Activated T-cell treated with anti-CD3 and anti-CD28 coated beads, Interleukin-2, amount 50 U/mL, for 24 hours (primary cell): ENCODE measurements at places on chromosomes 16 and 17.
A peak's percentile ranks its signal among the peaks of the same experiment; 100 is the strongest.

- H3K27me3 ChIP-seq, result peaks cover 4% of the 10 kb centered on the region
- no peak overlapping the region for H3K27ac ChIP-seq
- DNase-seq, result no peak
- no peaks in the 10 kb centered on the region for H3K4me1 ChIP-seq
- no peak overlapping the region for H3K4me3 ChIP-seq
These were observed 49.8 kb upstream of the XYLT1 start for GRCh38 chr16:17520561-17520960.

GRCh38 chr17:65774787-65775186 is 213.3 kb upstream of the AXIN2 start:
- no peak overlapping the region for H3K27ac ChIP-seq
- no peak overlapping the region for H3K4me3 ChIP-seq
- H3K36me3 ChIP-seq, result no peaks in the 10 kb centered on the region
- H3K4me1 ChIP-seq, result peaks cover 9% of the 10 kb centered on the region
- no peak for DNase-seq
- H3K27me3 ChIP-seq, result no peaks in the 10 kb centered on the region

- DNase-seq, result no peak
- no peak overlapping the region for H3K27ac ChIP-seq
- H3K27me3 ChIP-seq, result peaks cover 9% of the 10 kb centered on the region
- H3K4me3 ChIP-seq, result no peak overlapping the region
These were observed 6.7 kb upstream of the CMIP start for GRCh38 chr16:81437865-81438264.

DNA sequence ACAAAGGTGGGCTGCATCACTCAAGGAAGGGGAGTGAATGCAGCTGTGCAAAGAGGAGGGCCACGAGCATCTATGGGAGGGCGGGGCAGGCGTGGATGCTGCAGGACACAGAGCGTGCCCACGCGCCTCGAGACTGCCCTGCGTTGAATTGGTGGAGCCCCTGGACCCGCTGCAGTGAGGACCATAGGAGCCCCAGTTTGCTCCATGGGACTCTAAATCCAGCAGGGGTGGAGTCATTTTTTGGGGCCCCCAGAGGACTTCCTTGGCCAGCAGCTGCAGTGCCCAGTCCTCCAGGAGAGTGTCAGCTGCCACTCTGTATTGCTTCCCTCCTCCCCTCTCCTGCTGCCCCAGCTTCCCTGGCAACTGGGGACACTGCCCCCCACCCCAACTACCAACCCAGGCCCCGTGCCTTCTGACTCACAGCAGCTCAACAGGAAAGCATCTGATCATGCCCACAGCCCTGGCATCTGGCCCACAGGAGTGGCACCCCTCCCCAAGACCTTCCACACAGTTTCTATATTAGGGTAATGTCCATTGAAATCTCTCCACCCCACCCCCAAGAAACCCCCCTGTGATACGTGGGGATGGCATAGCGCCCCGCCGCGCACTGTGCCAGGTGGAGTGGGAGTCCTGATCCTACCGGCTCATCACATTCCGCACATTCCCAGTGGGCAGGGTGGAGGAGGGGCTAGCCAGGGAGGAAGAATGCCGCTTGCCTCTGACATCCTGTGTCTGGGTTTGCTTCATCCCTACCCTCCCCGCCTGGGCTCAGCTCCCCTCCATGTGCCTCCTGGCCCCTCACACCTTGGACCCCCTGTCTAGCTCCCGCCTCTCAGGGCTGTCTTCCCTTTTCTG is 27.8 kb upstream of the ITGA3 start:
- H3K4me1 ChIP-seq, result peaks cover 10% of the 10 kb centered on the region
- H3K4me3 ChIP-seq, result no peak overlapping the region
- peaks cover 32% of the 10 kb centered on the region for H3K27me3 ChIP-seq
- H3K36me3 ChIP-seq, result no peaks in the 10 kb centered on the region
- DNase-seq, result no peak
- H3K27ac ChIP-seq, result no peak overlapping the region

- no peak overlapping the region for H3K4me3 ChIP-seq
- DNase-seq, result no peak
- H3K36me3 ChIP-seq, result no peaks in the 10 kb centered on the region
- no peak overlapping the region for H3K27ac ChIP-seq
These were observed 6.0 kb upstream of the NT5M start for GRCh38 chr17:17297217-17297616.

DNA sequence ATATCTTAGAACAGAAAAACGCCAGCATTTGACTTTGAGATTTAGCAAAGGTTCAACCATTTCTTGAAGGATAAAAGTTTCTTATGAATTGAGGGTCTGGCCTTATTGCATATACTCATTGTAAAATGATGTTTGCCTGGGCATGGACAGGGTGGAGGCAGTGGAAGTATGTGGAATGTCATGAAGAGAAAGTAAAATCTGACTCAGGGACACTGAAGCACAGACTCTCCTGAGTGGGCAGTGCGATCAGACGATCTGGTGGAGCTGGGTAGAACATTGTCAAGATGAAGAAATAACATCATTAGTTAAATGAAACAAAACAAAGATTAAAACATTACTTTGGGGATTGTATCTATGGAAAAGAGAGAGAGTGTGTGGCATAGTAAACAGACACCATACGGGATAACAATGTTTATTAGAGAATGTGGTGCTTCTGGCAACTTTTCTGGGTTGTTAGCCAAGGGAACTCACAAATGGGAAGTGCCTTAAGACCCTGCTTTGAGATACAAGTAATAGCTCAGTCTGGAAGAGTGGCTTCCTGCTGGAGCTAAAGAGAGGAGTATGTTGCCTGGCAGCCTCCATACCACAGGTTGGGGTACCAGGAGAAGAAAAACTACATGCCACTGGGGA is 4.4 kb downstream of the MAP3K3 start:
- H3K27me3 ChIP-seq, result no peaks in the 10 kb centered on the region
- H3K36me3 ChIP-seq, result peaks cover 16% of the 10 kb centered on the region
- no peak for DNase-seq
- no peak overlapping the region for H3K4me3 ChIP-seq

GRCh38 chr17:19336938-19337711 is 25.4 kb downstream of the B9D1 start:
- no peaks in the 10 kb centered on the region for H3K36me3 ChIP-seq
- peaks cover 4% of the 10 kb centered on the region for H3K4me1 ChIP-seq
- peaks cover 51% of the 10 kb centered on the region for H3K27me3 ChIP-seq
- no peak for DNase-seq
- no peak overlapping the region for H3K4me3 ChIP-seq
- no peak overlapping the region for H3K27ac ChIP-seq

GRCh38 chr17:61253937-61254574 is 145.6 kb upstream of the TBX2 start:
- H3K36me3 ChIP-seq, result no peaks in the 10 kb centered on the region
- H3K4me1 ChIP-seq, result peaks cover 9% of the 10 kb centered on the region
- H3K27me3 ChIP-seq, result no peaks in the 10 kb centered on the region
- H3K4me3 ChIP-seq, result no peak overlapping the region

GRCh38 chr16:78348068-78348467 is 248.6 kb downstream of the WWOX start:
- H3K27me3 ChIP-seq, result no peaks in the 10 kb centered on the region
- H3K36me3 ChIP-seq, result no peaks in the 10 kb centered on the region
- no peaks in the 10 kb centered on the region for H3K4me1 ChIP-seq
- H3K4me3 ChIP-seq, result no peak overlapping the region
- no peak overlapping the region for H3K27ac ChIP-seq
- DNase-seq, result no peak

- DNase-seq, result no peak
- H3K4me1 ChIP-seq, result peaks cover 21% of the 10 kb centered on the region
- H3K27ac ChIP-seq, result peak overlapping the region; percentile 11
- peak overlapping the region; percentile 50 for H3K4me3 ChIP-seq
- no peaks in the 10 kb centered on the region for H3K36me3 ChIP-seq
These were observed 243 bp downstream of the RND2 start for GRCh38 chr17:43025290-43025657.

DNA sequence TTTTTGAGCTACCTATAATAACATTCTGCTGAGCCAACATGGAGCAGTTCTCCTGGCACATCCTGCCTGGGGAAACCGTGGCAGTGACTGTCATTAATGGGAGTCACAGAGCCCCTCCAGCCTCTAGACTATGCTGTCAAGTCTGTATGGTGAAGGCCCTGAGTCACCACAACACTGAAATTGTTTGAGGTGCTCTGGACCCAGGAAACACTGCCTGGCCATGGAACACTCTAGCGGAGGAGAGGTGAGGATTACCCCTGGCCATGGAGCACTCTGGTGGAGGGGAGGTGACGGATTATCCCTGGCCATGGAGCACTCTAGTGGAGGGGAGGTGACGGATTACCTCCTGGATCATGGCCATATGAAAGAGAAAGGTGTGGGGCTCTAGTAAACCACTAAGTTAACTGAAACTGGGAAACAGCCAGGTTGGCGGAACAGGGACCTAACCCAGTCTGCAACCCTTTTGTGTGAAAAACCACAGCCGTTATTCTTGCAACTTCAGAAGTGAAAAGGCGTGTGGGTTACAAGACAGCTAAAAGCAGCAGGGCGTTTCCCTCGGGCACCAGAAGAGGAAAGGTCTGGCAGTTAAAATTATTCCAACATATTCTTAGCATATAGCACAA is 156.7 kb downstream of the KCNJ12 start:
- H3K36me3 ChIP-seq, result peaks cover 51% of the 10 kb centered on the region
- H3K27me3 ChIP-seq, result no peaks in the 10 kb centered on the region
- H3K27ac ChIP-seq, result no peak overlapping the region
- peaks cover 12% of the 10 kb centered on the region for H3K4me1 ChIP-seq

GRCh38 chr17:2909175-2909845 is 113.1 kb downstream of the RAP1GAP2 start:
- H3K27me3 ChIP-seq, result no peaks in the 10 kb centered on the region
- H3K4me3 ChIP-seq, result no peak overlapping the region
- peaks cover 26% of the 10 kb centered on the region for H3K4me1 ChIP-seq
- no peak for DNase-seq
- no peak overlapping the region for H3K27ac ChIP-seq
